Ovary (tissue), 10 donors: ENCODE measurements at places on chromosomes 11 and 22.
A peak's percentile ranks its signal among the peaks of the same experiment; 100 is the strongest.

GRCh38 chr11:1896923-1897322 is 5.2 kb upstream of the PRR33 start:
- DNase-seq: no peak

DNA sequence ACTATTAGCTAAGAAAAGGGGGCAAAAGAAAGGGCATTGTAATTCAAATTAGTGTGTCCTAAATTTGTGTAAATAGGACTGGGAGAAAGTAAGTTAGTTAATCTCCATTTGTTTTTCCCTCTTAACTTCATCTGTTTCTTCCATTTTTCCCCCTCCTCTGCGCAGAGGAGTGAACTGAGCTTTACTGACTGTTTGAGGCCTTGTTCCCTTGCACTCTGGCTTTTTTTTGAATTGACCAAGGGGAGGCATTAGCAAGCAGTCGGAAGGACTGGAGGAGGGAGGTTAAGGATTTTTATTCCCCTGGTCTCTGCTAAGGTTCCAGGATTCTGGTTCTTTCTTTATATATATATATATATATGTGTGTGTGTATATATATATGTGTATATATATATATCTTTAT is 15.2 kb upstream of the FANCF start:
- no peak for DNase-seq

DNA sequence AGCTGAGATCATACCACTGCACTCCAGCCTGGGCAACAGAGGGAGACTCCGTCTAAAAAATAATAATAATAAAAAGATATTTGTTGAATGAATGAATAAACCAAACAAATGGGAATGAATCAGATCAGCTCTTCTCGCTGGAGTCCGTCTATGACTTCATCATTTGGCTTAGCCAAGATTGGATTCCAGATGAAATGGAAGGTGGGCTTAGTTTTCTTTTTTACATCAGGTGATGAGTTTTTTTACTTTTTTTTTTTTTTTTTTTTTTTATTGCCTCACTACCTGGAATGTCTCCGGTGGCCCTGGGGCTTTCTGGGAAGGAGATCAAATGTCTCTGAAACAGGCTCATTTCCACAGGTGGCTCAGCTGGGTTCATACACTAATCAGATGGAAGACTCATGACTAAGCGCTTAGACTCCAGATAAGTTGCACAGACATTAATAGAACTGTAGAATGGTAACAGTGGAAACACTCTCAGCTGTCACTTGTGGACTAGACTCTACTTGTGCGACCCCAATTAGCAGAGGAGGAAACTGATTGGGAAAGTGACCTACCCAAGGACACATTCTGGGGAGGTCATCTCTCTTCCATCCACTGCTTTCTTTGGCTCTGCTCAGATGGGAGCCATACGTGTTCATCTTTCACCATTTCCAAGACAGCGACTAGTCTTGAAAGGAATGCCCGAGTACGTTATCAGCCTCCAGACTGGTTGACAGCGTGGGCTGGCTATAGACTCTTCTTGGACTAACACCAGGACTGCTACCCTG is 20.5 kb upstream of the RBFOX2 start:
- no peak for DNase-seq

GRCh38 chr11:113540416-113541330 is 65.5 kb upstream of the DRD2 start:
- DNase-seq: no peak

GRCh38 chr22:36386351-36386899 is 1.3 kb downstream of the MYH9 start:
- DNase-seq: no peak

DNA sequence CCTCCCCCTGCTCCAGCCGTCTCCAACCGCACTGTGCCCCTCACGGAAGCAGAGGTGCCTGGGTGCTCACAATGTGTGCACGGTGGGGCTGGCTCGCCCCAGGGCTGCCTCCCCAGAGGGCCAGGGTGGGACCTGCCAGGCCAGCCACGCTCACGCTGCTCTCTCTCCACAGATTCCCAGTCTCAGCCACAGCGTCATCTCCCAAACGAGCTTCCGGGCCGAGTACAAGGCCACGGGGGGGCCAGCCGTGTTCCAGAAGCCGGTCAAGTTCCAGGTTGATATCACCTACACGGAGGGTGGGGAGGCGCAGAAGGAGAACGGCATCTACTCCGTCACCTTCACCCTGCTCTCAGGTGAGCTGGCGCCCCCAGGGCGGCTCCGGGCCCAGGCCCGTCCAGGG is 30.4 kb downstream of the MOB2 start:
- no peak for DNase-seq

DNA sequence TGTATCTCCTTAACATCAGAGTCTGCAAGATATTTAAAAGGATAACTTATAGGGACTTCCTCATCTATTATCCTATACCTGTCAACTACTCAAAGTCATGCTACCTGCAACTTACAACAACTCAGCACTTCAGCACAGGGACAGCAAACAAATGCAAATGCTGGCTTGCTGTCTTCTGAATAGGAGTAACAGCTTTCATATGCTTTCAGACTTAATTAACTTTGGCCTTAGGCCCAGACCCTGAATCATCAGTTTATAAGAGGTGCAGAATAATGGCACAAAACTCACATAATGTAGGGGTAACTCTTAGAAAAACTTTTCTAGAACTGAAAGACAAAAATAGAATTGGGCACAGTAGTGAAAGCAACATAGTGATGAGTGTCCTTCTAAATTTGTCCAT is 953.4 kb downstream of the DLG2 start:
- no peak for DNase-seq

DNA sequence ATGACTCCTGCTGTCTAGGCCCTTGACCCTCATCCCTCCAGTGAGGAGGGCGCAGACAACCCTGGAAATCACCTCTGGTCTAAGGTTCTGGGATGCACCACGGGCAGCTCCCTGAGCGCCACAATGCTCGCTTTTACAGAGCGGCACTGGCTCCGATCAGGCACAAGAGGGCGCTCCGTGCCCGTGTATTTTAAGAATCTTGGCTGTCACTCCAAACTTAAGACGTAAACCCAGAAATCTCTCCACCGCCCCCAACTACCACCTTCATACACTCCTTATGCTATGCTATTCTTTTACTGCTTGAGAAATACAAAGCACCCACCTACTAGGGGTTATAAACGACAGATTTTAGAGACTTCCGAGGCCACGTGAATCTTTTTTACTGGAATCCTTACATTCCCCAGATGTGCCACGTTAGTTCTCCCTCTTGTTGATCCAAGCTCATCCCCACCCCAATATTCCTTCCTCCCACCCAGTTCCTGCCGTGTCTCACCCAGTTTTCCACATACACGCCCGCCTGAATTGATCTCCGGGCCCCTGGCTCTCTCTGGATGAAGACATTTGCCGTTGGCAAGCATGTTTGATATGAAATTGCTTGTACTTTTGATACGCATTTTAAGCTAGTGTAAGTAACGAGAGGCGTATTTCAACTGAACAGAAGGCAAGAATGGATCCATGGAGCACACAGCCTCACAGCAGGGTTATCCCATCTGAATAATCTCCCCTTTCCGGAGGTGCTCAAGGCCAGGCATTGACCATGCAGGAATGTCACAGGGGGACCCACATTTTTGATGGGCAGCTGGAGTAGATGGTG is 453.5 kb downstream of the OPCML start:
- no peak for DNase-seq

DNA sequence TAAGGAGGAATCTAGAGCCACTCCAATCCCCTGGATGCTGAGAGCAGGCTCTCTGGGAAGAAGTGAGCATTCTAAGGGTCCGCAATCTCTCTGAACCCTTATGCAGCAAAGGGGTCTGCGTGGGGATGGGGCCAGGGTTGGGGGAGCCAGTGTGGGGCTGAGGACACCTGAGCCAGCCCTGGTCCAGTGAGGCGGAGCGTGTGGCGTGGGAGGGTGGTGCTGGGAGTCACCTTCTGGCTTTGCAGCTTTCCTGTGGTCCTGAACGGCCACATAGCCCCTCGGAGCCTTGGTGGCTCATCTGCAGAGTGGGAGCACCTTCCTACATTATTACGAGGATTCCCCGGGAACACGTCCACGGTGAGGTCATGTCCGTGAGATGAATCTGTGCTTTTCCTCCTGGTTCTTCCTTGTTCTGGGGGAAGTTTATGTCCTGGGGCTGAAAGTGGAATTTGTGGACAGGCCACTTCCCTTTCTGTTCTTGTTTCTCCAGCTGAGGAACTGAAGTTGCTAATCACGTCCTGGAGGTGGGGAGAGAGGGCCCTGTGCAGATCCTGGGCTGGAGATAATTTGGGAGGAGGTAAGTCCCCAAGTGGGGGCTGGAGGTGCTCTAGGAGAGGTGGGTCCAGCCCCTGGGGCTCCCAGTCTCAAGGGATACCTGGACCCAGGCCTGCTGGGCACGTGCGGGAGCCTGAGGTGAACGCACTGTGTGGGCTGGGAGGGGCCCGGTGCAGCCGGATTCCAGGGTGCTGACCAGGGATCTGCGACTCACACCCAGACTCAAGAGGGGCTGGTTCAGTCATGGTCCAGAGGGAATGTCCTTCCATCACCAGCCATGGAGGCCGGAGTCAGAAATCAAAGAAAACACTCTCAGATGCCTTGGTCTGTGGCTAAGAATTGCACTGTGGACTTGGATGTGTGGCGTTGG is 6.1 kb downstream of the MRGPRE start:
- no peak for DNase-seq

DNA sequence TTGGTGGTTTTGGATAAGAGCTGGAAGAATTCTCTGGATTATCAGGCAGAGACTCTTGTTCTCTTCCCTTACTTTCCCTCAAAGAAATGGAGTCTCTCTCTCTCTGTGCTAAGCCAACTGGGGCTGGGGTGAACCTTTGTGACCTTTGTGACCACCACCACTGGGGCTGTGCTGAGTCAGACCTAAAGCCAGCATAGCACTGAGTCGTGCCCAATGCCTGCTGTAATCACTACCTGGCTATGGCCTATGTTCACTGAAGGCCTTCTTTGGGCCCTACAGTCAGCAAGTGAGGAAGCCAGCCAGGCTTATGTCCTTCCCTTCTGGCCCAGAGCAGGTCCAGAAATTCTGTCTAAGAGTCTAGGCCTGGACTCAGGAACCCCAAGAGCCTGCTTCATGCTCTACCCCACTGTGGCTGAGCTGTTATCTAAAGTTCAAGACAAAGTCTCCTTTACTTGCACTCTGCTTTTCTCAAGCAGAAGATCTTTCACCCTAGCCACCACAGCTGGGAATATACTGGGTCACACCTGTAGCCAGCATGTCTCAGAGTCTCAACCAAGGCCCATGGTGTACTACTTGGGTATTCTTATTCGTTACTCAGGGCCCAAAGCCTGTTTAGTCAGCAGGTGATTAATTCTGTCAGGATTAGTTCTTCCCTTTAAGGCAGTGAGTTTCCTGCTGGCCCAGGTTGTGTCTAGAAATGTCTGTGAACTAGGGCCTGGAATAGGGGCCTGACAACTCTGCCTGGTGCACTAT is 86.0 kb downstream of the EHF start:
- DNase-seq: no peak

GRCh38 chr11:73716153-73717056 is 44.5 kb downstream of the RAB6A start:
- DNase-seq: no peak

GRCh38 chr11:7077101-7077500 is 11.7 kb upstream of the RBMXL2 start:
- DNase-seq: no peak

GRCh38 chr11:77361184-77361583 is 59.7 kb upstream of the GDPD4 start:
- no peak for DNase-seq

DNA sequence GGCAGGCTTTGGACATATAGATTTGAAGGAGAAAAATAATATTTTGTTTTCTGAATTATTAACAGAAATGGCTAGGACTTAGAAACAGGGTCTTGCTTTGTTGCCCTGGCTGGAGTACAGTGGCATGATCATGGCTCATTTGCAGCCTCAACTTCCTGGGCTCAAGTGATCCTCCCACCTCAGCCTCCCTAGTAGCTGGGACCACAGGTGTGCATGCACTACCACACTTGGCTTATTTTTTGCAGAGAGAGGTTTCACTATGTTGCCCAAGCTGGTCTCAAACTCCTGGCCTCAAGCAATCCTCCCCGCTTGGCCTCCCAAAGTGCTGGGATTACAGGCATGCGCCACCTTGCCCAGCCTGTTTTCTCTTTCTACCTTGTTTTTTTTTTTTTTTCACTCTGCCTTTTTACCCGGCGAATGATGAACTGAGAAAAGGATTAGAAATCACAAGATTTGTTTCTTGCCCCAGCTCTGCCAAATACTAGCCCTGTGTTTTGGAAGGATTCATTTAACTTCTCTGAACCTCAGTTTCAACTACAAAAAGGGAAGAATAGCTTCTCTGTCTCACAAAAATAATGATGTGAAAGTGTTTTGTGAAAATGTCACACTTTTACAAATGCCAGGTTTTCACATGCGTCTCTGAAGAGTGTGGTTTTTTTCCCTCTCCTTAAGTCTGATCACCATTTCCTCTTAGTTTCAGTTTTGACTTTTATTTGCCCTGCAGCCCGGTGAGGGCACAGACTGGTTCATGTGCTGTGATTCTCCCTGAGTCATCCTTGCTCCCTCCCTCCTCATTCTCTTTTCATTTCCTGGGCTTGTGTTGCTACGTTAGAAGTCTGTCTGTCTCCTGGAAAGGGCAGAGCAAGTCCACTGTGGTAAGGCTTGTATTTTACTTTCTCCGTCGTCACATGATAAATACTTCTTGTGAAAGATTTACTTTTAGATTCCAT is 67.7 kb downstream of the BCL2L13 start:
- DNase-seq: peak; percentile 18

DNA sequence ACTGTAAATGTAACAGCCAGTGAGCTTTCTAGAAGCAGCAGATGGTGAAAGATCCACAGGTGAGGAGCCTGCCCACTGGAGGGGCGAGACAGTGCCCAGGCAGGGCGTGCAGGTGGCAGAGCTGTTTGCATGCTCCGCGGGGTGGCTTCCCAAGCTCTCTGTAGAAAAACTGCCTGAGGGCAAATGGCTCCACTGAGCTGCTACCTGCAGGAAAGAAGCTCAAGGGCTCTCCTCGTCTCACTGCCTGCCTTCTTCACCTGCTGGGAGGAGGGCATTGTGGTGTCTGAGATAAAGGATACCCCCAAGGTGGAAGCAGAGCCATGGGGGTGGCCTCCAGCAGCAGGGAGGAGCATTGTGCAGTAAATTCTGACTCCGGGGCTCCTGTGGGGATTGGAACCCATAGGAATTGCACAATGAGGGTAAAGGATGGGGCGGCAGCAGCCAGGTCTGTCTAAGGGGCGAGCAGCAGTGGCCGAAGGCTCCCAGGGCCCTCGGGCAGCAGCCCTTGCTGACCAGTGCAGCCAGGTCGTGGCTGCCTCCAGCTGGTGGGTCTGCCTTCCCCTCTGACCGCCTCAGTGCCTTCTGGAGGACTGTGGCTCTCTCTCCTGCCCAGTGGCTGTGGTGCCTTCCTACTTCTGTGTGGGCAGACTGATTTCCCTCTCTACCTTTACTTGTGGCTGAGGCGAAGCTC is 28.0 kb upstream of the CABP7 start:
- no peak for DNase-seq

GRCh38 chr11:36601155-36601554 is 3.1 kb upstream of the RAG2 start:
- DNase-seq: no peak

DNA sequence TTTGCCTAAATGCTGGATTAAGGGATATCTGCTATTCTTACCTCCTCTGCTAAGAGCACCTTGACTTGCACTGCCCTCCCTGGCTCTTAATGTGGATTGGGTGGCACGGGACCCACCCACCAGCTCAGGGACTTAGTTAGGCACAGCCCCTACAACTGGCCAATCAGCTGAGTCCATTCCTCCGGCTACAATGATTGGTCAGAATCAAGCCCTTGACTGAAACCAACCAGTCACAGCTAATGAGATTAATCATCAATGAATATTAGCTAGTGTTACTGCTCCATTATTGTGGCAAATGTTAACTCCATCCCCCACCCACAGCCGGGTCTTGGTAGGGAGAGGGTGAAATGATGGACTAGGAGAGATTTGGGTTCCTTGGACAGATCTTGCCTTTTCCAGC is 328.0 kb downstream of the MN1 start:
- no peak for DNase-seq
